DND-41 (cell line): ENCODE measurements at places on chromosomes 5 and 9.

DNA sequence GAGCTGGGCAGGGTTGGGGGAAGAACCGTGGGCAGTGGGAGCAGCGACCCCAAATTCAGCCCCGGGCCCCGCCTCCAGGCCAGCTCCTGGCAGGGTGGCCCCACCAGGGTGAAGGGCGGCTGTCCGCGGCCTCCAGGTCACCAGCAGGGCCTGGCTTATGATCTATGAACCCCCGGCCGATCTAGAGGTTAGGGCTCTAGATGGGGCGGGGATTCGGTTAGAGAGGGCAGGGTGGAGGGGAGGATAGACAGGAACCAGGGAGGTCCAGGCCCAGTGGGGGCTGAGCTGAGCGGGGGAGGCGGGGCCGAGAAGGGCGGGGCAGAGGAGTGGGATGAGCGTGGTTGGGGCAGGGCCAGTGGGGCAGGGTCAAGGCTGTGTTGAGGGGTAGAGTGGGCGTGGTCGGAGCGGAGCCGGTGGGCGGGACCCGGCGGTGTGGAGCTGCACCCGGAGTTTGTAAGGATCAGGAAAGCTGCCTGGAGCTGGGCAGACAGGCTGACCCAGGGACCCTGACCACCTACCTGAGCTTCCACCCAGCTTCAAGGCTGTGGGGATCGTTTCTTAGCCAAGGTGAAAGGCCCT is 29.3 kb upstream of the OBP2B start:
- no peak for DNase-seq

DNA sequence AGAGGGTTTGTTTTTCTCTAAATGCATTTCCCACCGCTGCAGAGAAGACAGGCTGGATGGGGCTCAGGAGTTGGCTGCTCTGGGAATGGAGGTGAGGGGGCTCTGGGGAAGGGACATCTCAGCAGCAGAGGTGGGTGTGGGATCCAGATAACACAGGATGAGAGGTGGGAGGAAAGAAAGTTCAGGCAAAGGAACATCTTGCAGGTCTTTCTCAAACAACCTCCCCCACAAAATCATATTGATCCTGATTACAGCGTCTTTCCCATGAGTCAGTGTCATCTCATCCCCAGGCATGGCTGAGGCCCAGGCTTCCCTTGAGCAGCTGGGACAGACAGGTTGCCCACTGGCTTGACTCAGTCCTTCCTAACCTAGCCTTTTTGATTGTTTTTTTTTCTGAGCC is 11.3 kb upstream of the ACSL6 start:
- no peak for DNase-seq

DNA sequence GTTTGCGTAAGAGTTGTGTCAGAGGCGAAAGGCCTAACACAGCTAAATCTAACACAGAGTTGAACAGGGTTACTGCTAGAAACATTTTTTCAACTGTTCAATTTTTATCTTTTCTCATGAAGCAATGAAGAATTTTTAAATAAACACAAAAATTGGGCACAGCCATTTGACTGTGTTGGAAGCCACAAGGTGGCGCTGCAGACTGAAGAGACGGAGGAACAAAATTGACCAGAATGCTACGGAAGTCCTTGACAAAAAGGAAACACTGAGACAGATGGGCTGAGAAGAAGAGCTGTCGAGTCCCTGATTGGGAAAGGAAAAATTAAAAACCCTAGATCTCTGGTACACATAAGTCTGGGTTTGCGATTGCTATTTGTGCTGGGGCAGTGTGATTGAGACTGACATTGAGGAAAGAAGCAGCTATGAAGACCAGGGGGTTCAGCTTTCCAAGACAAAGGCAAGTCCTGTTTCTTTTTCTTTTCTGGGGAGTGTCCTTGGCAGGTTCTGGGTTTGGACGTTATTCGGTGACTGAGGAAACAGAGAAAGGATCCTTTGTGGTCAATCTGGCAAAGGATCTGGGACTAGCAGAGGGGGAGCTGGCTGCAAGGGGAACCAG is at the start of gene PCDHB9:
Gene PCDHB9, plus strand, starts transcription at position 265 of the 616 bp plus-strand sequence. Its CDS starts 158 bp downstream, at position 423.
- DNase-seq: peak; percentile 43

- DNase-seq: no peak
These were observed 440.0 kb upstream of the WWC1 start for GRCh38 chr5:167851416-167851815.

GRCh38 chr5:95861864-95862561 is 39.5 kb upstream of the GLRX start:
- DNase-seq: no peak

GRCh38 chr5:66722686-66723085 is 126.5 kb downstream of the MAST4 start:
- no peak for DNase-seq

DNA sequence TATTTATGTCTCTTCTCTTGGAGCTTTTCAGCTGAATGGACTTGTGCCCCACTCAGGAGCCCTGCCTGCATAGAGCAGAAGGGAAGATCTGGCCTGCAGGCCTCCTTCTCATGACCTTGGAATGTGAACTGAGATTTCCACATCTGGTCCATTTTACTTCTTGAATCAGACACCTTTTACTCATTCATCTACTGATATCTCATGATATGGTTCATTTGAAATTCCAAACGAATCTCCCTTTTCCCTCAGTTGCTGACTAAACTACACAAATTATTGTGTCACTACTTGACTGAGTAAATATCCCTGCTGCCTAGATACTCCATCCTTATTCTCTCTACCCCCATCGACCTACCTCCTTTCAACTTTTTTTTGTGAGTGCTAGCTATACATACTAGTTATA is 138.7 kb downstream of the PLCXD3 start:
- no peak for DNase-seq

DNA sequence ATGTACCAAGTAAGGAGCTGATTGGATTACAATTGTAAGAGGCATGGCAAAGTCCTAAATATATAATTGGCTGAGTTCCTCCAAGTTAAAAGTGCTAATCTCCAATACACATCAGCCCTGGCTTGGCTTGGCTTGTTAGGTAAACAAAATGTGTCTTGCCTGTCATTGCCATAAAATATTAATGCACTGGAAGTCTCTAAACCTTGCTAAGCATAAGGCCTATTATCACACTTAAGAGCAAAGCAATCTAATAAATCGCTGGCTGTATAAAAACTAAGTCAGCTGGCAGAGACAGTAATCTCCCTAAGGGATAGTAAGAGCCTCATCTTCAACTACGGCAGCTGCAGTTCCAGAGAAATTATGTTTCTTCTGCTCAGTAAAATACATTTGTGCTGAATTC is 418.6 kb upstream of the GRAMD2B start:
- DNase-seq: no peak

- DNase-seq: no peak
These were observed 142.5 kb downstream of the EBF1 start for GRCh38 chr5:158957196-158957595.

DNA sequence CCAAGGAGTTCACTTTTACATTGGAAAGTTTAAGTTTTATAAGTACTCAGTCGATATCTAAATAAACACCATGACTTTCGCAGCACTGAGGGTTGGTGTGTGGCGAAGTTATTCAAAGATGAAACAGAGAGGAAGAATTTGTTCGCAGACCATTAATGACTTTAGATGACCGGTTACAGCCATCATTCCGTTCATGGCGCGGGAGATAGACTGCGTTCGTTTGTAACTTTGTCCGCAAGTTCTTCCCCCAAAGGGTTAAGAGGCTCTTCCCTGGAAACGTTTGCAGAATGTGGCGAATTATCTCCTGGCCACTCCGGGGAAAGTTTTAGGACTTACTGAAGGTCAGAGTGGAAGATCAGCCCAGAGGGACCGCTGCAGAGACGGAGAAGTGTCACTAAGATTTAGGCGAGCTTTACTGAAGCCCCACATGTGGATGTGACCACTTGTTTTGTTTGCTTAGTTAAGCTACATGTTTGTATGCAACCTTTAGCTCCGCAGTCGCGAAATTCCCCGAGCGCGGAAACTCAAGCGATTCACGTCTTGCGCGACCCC is 2.2 kb upstream of the FOXD1 start:
- DNase-seq: no peak

DNA sequence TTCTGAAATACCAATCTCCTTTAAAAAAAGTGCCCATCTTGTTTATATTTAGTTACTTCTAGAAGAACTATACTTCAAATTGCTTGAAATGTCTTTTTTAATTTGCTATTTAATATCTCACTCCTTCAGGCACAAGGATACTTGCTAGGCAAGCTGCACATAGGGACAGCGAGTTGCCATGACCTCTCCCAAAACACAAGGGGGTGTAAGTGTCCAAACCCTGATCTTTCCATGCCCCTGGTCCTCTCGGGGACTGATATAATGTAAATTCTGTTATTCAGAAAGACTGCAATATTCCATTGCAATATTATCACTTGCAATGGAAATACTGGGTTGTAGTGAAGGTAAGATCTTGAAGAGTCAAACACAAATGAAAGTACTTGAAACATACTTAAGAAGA is 480.4 kb downstream of the CETN3 start:
- DNase-seq: no peak

DNA sequence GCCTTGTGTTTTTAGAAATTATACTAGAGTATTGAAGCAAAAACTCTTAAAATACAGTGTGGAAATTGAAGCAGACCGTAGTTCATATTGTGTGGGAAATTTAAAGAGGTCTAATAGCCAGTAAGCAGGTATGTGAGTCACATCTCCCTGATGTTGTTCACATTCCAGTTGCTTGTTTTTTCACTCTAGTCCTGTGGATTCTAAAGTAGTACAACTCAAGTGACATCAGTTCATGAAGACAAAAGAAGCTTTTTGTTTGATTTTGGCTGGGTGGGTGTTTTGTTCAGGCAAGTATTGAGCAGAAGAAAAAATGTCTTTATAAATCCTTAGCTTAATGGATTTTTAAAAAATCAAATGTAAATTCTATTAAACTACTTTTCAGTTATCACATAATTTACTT is 216.2 kb downstream of the MAN2A1 start:
- no peak for DNase-seq
